NCI-H1048 (cell line): ENCODE measurements at places on chromosomes 5 and 9.

GRCh38 chr9:129218272-129218625, 40.2 kb upstream of the IER5L start:
- DNase-seq, result no peak

DNA sequence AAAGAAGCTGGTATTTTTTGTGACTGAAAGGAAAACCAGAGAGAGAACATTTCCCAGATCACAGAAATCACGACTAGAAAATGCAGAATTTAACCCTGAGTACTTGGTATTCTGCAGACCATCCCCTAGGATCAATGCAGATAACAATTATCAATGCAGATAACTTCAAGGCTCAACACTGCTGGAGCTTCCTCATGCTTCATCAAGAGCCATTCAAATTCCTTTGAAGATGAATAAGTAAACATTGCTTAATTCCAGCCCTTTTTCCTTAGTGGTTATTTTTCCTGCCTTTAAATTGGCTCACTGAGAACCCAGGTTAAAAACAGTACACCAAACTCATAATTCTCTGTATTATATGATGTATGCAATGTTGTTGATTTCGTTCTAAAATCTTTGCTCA, 370.1 kb upstream of the TLE4 start:
- no peak for DNase-seq

DNA sequence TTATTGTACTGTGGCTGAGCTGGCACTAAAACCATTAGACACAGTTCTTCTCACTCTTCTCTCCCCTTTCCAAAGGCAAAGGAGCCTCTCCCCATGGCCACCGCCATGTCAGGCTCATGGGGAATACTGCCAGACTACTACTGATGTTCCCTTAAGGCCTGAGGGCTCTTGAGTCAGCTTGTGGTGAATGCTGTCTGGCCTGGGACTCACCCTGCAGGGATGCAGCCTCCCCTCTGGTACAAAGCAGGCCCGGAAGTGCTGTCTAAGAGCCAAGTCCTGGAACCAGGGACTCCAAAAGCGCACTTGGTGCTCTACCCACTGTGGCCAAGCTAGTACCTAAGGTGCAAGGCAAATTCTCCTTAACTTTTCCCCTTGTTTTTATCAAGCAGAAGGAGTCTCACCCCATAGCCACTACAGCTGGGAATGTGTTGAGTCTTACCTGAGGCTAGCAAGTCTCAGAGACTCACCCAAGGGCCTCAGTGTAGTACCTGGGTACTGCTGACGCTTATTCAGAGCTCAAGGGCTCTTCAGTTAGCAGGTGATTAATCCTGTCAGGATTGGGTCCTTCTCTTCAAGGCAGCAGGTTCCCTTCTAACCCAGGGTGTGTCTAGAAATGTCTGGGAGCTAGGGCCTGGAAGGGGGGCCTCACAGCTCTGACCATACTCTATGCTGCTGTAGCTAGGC, 33.2 kb upstream of the C5orf46 start:
- no peak for DNase-seq

GRCh38 chr9:21695874-21696341, 106.5 kb upstream of the MTAP start:
- no peak for DNase-seq

GRCh38 chr5:136208916-136209315, 16.0 kb upstream of the SMIM32 start:
- DNase-seq, result no peak

DNA sequence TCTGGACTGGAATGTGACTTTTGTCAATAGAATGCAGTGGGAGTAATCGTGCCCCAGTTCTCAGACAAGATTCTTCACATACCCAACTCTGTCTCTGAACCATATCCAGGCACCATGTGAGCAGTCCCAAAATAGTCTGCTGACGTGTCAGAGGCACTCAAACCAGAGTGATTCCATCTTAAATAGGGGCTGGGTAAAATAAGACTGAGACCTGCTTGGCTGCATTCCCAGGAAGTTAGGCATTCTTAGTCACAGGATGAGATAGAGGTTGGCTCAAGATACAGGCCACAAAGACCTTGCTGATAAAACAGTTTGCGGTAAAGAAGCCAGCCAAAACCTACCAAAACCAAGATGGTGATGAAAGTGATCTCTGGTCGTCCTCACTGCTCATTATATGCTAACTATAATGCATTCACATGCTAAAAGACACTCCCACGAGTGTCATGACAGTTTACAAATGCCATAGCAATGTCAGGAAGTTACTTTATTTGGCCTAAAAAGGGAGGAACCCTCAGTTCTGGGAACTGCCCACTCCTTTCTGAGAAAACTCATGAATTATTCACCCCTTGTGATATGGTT, 16.9 kb upstream of the PLCXD3 start:
- no peak for DNase-seq

- DNase-seq, result no peak
These were observed 18.2 kb downstream of the FAF2 start for GRCh38 chr5:176466245-176466871.

GRCh38 chr5:94422812-94423211, 195.6 kb downstream of the KIAA0825 start:
- DNase-seq, result no peak

GRCh38 chr9:34518110-34518616, 4.6 kb downstream of the ENHO start:
- DNase-seq, result no peak

- DNase-seq, result no peak
These were observed 31.8 kb upstream of the FOXB2 start for GRCh38 chr9:76987594-76988200.

GRCh38 chr5:1466631-1467265, 21.5 kb upstream of the SLC6A3 start:
- DNase-seq, result no peak

DNA sequence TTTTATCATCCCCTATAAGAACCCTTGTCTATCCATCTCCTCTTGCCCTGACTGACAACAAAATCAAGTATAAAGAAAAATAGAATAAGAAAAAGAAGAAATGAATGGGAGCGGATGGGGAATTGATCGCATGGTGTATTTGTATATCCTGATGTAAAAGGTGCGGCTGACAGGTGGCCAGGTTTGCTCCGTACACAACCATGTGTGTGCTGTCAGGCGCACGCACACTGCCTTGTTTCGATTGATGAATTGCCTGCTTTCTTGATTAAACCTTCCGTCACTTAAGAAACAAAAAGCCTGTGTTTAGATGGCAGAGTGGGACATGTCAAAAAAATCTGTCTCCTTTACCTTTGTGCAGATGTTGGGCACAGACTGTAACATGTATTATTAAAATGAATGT, 102.6 kb downstream of the MVB12B start:
- no peak for DNase-seq

GRCh38 chr5:163504079-163504931, 1.1 kb upstream of the MAT2B start:
- peak; percentile 24 for DNase-seq

- DNase-seq, result no peak
These were observed 110.9 kb upstream of the ADAMTSL1 start for GRCh38 chr9:18362901-18363685.

GRCh38 chr9:94443032-94443722, 111.7 kb upstream of the PCAT7 start:
- DNase-seq, result no peak

GRCh38 chr5:9927106-9927505, 297.0 kb upstream of the TAS2R1 start:
- DNase-seq, result no peak

DNA sequence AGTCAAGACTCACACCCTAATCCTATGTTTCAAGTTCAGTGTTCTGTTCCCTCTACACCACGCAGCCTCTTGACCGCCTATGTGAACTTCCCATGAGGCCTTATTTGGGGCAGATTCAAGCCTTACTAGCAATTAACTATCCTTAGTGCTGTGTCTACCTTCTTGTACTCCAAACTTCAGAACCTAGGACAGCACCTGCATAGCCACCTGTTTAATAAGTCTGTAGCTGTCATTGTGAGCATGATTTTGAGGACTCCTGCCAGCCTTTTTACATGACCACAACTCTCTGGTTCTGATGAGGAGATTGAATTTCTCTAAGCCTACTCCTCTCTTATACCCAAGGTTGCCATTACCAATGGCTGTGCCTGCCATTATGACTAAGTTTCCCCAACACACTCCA, 50.8 kb upstream of the PCSK1 start:
- no peak for DNase-seq

DNA sequence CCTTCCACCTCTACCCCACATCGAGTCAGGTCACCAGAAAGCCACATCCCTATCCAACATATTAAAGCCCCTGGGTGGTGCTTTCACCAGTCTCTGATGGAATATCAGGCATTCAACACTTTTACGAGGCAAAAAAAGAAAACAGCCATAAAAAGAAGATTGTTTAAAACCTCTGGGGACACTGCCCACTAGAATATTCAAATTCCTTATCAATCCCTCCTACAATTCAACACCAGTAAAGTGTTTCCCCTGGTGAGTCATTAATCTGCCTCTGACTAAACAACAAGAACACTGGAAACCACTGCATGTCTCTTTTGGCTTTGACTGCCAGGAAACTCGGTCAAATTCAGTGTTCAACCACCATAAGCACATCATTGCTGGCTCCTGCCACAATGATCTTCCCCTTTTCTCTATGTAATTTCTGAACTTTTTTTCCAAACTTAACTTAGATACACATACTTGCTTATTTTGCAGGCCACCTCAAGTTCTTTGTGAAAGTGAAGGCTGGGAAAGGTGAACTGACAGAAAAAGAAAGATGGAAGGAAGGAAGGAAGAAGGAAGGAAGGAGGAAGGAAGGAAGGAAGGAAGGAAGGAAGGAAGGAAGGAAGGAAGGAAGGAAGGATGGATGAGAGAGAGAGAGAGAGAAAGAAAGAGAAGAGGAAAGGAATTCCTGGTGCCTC, 105.3 kb downstream of the PAX5 start:
- DNase-seq, result no peak

GRCh38 chr9:18493451-18493993, 19.6 kb downstream of the ADAMTSL1 start:
- no peak for DNase-seq

GRCh38 chr9:131845305-131846298, 105.7 kb upstream of the RAPGEF1 start:
- no peak for DNase-seq

GRCh38 chr9:15843316-15843715, 290.5 kb downstream of the CCDC171 start:
- no peak for DNase-seq

GRCh38 chr5:145562931-145563330, 272.2 kb downstream of the PRELID2 start:
- no peak for DNase-seq

DNA sequence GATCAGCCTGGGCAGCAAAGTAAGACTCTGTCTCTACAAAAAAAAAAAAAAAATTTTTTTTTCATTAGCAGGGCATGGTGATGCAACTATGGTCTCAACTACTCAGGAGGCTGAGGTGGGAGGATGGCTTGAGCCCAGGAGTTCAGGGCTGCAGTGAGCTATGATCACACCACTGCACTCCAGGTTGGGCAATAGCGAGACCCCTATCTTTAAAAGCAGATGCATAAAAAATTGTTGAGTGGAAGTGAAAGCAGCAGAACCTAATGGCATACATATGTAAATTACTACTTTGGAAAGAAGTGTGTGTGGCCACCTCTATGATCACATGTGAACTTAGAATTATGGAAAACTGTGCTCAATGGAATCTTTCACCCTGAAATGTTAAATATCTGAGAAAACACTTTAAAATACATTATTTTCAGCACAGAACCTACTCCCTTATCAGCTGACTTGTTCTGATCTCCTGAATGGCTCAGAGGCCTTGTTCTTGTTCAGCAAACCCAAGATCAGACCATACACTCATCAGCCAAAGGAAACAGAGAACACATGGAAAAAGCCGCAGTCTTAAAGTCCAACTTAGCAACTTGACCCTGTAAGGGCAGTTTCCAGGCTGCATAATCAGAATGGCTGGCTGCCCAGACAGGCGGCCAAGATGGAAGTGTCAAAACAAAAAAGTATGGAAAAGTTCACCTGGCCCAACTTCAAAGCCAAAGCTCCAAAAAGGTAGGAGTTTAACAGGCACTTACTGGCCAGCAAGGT, 56.5 kb downstream of the SIL1 start:
- no peak for DNase-seq

GRCh38 chr9:32413424-32413823, 29.0 kb downstream of the ACO1 start:
- no peak for DNase-seq

- DNase-seq, result no peak
These were observed 310.1 kb downstream of the PLK2 start for GRCh38 chr5:58149746-58150145.

DNA sequence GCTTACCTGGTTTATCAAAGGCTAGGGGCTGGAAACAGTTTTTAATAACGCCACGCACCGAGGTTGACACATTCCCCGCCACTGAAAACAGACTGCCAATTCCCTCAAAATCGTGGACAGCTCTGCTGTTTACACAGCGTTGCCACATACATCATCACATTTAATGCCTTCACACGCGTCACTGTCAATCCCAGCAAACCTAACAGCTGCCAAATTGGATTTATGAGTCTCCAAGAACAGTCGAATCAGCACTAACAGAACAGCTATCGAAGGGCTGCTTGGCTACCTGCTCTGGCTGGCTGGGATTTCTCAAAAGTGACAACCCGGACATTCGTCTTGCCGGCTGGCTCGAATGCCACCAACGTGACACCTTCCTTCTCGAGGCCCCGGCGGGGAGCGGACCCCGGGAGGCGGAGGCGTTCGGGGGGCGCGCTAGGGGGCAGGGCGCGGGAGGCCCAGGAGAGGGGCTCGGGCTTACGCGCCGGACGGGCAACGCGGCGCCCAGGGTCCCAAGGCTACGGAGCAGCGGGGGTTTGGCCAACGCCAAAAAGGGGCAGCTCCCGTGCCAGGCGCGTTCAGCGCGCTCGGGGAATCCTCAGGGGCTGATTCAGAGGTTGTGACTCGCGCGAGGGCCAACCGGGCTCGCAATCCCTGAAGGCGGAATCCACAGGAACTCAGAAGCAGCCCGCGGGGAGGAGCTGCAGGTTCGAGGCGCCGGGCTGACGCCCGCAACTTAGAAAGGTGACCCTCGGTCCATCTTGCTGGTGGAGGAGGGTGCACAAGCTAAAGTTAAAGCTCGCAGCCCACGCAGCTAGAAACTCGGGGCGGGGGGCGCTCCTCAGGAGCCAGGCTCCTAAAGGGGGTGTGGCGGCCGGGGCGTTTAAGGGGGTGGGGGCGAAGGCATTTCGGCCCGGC, 1.2 kb downstream of the CDC14B start:
- no peak for DNase-seq

GRCh38 chr5:140570058-140570457, 5.4 kb downstream of the SLC35A4 start:
- DNase-seq, result no peak

- DNase-seq, result no peak
These were observed 410.6 kb downstream of the PSAT1 start for GRCh38 chr9:78707481-78707991.

DNA sequence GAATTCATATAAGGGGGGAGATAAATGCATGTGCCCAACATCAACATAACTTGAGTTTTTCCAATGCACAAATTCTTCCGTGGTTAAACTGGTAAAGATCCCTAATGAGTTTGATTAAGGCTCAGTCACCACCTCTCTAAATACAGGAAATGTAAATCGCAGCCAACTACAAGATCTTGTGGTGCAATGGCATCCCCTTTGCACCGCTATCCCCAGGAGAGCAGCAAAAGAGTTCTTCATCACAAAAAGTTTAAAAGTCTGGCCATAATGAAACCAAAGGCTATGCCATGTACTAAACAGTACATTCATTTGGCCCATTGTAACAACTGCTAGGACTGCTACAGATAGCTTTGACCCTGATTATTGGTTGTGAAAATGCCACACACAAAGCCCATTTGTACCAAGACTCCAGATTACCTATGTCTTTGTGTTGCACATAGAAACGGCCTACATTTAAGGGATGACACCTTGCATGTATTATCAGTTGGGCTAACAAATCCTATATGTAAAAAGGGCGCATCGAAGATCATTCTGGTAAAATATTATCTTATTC, 44.5 kb downstream of the ZNF608 start:
- DNase-seq, result no peak
